ENCODE measurements at places on chromosomes 5 and 9.

- DNase-seq = no peak
These were observed 16.4 kb downstream of the ADAMTS16 start for GRCh38 chr5:5156471-5157082.

- DNase-seq = no peak
These were observed 625 bp downstream of the EXOSC2 start for GRCh38 chr9:130694205-130694604.

DNA sequence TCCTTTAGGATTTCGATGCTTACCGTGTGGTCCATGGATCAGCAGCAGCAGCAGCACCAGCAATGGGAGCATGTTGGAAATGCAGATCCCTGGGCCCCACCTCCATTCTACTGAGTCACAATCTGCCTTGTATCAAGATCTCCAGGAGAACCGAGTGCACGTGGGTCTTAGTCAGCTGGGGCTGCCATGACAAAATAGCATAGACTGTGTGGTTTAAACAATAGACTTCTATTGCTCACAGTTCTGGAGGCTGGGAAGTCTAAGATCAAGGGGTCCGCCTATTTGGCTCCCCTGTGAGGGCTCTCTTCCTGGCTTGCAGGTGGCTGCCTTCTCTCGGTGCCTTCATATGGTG, 1.3 kb upstream of the PROP1 start:
- no peak for DNase-seq

DNA sequence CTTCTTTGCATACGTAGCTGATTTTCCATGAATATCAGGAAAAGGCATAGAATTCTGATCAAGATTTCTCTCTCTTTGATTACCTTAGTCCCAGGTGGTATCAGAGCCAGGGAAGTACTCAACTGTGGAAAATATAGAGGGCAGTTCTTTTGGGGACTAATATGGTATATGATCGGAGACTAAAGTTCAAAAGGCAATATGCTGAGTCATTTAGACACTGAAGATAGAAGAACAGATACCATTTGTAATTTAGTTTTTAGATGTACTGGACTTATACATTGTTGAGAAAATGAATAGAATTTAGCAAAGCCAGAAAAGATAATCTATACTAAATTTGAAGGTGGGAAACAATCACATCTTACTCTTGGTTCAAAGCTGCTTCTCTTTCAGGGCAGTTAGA, 5.1 kb downstream of the PCDHB3 start:
- DNase-seq = no peak

GRCh38 chr5:141503681-141504080, 14.8 kb downstream of the PCDHGC5 start:
- no peak for DNase-seq

DNA sequence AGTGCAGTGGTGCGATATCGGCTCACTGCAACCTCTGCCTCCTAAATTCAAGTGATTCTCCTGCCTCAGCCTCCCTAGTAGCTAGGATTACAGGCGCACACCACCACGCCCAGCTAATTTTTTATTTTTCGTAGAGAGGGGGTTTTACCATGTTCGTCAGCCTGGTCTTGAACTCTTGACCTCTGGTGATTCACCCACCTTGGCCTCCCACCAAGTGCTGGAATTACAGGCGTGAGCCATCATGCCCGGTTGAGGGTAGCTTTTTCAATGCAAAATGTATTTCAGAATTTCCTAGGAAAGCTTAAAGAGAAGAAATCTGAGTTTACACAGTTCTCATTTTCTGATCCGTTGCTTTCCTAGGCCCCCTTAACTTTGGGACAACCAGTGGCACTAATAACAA, 15.7 kb downstream of the BDP1 start:
- no peak for DNase-seq

- DNase-seq = no peak
These were observed 23.4 kb upstream of the GFPT2 start for GRCh38 chr5:180376511-180376910.

- DNase-seq = no peak
These were observed 387.8 kb downstream of the RASEF start for GRCh38 chr9:82675102-82675501.

- no peak for DNase-seq
These were observed 68.9 kb downstream of the SLC1A3 start for GRCh38 chr5:36675282-36675681.

DNA sequence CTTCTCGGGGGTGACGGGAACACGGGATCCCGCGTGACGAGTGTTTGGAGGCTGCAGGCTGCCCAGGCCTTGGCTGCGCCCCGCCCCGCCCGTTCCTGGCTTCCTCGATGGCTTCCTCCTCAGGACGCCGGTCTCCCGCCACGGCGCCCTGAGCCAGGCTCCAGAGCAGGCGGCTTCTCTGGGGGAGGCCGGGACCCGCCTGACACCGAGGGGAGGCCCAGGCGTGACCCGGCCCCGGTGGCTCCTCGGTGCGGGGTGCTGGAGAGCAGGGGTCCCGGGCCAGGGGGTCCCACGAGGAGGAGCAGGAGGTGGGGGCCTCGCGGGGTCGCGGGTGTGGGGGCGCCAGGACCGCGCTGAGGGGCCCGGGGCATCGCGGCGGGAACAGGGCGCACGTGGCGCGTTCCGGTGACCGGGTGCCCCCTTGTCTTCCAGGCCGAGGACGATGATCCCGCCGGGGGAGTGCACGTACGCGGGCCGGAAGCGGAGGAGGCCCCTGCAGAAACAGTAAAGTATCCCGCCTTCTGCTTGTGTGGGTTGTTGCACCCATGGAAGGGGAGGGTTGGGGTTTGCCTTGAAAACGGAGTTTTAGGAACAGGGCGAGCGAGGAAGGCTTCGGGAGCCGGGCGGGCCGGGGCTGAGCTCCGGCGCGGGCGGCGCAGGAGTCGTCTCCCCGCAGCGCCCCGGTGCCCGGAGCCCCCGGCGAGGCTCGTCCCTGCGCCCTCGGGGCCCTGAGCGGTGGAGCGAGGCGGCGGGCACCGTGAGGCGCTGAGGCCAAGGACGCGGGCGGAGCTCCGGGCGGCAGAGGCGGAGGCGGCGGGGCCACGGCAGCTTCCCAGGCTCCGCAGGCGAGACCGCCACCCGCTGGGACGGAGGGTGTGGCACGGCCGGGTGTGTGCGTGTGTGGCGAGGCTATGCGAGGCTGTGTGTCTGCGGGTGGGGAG, 22.2 kb downstream of the AHRR start:
- DNase-seq = peak; percentile 67
